Stimulated activated CD8-positive, alpha-beta memory T cell treated with anti-CD3 and anti-CD28 coated beads, Interleukin-15, amount 100 ng/mL, for 48 hours (primary cell): ENCODE measurements at places on chromosomes 7 and 10.

DNA sequence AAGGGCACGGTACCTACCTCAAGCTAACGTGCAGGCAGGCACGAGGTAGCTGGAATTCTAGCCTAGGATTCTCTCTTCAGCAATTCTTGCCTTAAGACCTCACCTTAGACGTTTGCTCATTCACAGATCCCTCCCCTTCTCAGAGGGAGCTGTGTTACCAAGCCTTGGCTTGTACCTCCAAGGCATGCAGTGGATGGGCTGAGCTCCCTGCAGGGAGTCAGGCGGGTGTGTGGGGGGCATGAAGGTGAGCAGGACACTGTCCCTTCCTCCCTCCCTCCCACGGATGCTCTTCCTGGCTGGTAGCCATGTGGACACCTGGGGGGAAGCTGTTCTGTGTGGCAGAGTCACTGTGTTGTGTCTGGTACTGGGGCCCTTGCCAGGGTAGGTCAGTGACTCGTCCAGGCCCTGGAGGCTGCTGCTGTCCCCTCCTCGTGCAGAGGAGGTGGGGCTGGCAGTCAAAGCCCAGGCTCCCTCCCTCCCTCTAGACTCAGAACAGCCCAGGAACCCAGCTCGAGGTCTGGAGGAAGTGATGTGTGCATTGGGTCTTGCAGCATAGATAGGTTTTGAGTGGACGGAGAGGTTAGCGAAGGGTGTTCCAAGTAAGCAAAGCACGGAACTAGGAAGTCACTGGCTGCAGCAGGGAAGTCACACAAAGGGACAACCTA lies 222.2 kb upstream of the SH2B2 start:
- no peak for DNase-seq

GRCh38 chr7:132469264-132469663 lies 107.0 kb downstream of the PLXNA4 start:
- no peak for DNase-seq

GRCh38 chr10:54469587-54470323 lies 331.3 kb downstream of the PCDH15 start:
- no peak for DNase-seq

- DNase-seq, result no peak
These were observed 2.9 kb downstream of the HABP2 start for GRCh38 chr10:113555751-113556150.

GRCh38 chr7:18445483-18445882 lies 50.1 kb upstream of the HDAC9 start:
- no peak for DNase-seq

- DNase-seq, result no peak
These were observed 50.5 kb downstream of the CSGALNACT2 start for GRCh38 chr10:43188702-43189101.

DNA sequence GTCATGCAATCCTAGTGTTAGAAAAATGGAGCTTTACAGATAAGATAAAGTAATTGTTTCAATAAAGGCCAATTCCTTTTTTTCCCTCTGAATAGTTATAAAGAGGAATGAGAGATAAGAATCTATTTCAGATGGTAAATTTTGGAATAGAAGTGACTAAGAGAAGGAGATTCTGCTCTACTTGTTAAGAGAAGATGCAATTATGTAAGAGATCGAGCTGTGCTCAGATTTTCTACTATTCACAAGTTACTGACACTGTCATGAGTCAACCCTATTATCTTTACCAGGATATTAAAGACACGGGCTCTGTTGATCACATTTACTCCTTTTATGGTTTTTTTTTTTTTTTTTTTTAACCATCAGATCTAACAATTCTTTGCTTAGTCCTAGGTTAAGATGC lies 511.3 kb downstream of the ARL4A start:
- no peak for DNase-seq

DNA sequence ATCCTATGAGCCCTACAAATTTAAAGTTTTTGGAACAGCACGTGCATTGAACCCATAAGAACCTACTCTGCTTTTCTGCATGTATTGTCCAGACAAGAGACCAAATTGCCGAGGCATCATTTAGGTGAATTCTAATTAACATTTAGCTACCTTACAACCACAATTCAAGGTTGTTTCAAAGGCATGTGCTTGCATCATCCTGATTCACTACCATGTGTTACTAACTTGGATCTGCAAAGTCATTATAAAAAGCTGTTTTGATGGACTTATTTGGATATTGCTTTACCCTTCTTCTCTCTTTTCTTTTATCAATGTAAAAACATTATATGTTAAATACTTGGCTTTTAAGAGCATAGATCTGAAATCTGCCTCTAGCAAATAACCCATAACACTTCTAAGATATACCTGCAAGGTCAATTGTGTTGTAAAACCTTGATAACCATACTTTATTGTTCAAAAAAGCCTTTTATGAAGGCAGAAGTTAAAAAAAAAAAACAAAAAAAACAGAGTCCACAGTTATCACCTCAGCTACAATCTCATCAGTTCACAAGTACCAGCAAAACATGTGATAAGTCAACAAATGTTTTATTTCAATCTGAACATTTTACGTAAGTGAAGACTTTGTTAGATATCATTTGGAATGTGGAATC lies 51.9 kb downstream of the CFTR start:
- no peak for DNase-seq

DNA sequence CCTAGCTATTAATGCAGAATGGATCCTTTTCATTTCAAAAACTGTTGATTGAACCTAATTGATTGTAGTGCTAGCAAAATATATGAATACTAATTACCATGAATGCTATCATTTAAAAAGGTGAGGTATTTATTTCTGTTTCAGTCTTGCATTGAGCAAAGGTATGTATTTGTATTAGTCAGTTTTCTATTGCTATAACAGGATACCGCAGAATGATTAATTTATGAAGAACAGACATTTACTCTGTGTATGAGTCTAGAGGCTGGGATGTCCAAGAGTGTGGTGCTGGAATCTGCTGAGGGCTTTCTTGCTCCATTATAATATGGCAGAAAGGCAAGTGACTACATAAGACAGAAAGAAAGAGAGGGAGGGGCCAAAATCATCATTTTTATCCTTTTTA lies 199.2 kb downstream of the KIF20B start:
- DNase-seq, result no peak

GRCh38 chr7:141754939-141755338 lies 9.0 kb upstream of the TAS2R3 start:
- DNase-seq, result no peak

GRCh38 chr10:102406815-102407214 lies 11.3 kb downstream of the NFKB2 start:
- no peak for DNase-seq

GRCh38 chr7:78195281-78195680 lies 396.7 kb downstream of the PHTF2 start:
- DNase-seq, result no peak

DNA sequence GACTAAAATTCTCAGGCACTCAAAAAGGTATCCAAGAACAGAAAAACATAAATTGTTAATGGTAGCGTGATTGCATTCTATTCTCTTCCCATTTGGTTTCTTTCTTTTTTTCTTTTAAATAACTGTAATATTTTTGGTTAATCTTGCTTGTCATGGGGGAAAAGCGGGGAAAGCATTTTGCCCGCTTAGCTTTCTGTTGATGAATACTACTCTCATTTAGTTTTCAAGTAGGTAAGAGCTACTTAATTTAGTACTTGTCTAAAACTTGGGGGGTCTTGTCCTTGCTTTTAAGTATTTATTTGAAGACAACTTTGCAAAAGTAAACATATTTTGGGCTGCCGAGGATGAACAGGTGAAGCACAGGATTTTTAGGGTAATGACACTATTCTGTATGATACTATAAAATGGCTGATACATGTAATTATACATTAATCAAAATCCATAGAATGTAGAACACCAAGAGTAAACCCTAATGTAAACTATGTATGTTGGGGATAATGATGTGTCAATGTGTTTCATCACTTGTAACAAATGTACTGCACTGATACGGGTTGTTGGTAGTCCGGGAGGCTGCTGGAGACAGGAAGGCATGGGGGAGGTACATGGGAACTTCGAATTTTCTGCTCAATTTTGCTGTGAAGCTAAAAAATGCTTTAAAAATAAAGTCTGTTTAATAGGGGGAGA lies 1.7 kb downstream of the TES start:
- DNase-seq, result no peak

DNA sequence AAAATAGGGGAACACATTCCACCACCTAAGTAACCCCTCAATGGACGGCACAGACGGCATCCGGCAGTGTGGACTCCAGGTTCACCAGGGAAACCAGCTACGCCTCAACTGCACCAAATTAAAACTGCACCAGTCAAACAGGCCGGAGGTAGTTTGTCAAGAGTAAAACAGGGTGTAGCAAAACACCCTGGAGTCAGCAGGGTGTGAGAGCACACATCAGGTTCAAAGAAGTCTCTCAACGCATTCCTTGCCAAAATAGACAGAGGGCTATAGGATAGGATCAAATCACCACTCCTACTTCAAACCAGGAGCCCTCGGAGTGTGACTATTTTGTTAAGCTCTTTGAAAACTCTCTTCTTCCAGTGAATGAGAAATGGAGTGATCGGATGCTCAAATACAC lies 135.9 kb downstream of the PARD3 start:
- DNase-seq, result no peak

DNA sequence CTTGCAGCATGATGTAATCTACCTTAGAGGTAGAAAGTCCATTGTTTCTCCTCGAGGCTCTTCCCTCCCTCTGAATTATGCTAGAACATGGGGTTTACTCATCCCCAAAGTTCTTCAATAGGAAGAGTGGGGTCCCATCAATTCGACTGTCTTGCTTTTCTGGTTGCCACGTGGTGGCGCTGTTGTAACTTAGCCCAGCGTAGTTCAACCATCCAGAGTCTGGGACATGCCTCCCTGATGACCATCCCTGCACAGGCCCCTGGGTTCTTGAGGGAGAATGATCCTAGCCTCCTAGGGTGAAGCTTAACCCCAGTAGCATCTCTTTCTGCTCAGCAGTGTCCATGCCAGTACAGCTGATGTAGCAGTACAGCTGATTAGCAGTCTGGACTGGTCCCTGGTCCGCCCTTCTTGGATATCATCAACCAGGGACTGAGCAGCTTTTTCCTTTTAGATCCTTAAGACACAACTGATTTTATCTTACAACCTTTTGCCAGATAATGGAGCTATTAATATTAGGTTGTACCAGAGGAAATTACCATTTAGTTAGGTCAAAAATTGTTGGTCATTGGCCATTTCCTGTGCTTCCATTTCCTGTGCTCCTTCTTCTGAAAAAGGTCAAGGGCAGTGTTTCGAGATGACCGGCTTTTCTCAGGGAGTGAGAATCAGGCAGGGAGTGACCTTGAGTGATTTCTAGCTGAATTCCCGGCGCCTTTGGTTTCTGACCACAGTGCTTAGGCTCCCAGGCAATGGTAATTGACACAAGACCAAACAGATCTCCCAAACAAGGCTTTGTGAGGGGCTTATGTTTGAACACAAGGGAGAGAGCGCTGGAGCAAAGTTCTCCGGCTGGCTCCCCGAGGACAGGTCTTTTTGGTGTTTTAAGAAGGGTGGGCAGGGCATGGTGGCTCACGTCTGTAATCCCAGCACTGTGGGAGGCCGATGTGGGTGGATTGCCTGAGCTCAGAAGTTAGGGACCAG lies 65.4 kb downstream of the TACC2 start:
- no peak for DNase-seq

GRCh38 chr7:111045449-111045848 lies 45.5 kb upstream of the LRRN3 start:
- DNase-seq, result no peak

DNA sequence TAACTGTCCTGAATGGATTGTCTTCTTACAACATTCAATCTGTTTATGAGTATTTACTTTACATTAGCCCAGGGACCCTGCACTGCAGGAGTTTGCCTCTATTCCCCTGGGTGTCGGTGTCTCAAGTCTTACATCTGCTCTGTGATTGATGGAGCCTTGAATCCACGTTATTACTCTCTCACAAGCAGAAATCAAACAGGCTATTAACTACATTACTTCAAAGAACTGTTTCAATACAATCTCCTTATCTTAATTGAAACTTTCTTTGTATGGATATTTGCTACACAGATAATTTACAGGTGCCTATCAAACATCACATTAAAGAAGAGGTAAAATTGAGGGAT lies 3.1 kb upstream of the ARID5B start:
- DNase-seq, result no peak

GRCh38 chr10:22222236-22223190 lies 4.7 kb upstream of the EBLN1 start:
- no peak for DNase-seq

DNA sequence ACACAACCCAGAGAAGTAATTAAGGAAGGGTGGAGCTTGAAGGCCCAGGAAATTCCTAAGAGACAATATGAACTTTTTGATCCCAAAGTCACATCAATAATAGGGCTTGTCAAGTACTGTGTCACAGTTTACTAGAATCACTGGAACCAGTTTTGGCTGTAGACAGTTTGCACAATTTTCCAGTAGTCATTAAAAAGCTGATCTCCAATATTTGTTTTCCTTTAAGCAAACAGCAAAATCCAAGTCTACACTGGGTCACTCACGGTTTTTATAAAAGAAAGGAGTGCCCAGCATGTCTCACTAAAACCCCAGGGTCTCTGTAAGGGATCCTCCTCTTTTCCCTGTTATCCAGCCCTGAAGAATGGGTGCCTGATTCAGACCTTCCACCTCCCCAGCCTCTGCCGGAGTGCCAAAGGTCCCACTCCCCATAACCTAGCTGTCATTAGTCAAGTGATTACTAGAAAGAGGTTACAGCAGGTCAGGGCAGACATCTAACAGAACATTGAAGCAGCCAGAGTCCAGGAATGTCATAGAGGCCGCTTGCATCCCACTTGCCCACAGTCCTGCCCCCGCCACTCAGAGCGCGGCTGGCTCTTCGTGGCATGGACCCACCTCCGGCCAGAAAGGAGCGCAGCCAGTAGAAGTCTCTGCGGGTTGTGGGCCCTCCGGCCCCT lies 552 bp downstream of the SLC25A16 start:
- DNase-seq, result no peak

- DNase-seq, result no peak
These were observed 25.4 kb downstream of the INSIG1 start for GRCh38 chr7:155323001-155323638.

GRCh38 chr10:78634835-78635234 lies 433.9 kb upstream of the ZMIZ1 start:
- no peak for DNase-seq

- DNase-seq, result no peak
These were observed 1.0 kb downstream of the TLL2 start for GRCh38 chr10:96512524-96513304.

DNA sequence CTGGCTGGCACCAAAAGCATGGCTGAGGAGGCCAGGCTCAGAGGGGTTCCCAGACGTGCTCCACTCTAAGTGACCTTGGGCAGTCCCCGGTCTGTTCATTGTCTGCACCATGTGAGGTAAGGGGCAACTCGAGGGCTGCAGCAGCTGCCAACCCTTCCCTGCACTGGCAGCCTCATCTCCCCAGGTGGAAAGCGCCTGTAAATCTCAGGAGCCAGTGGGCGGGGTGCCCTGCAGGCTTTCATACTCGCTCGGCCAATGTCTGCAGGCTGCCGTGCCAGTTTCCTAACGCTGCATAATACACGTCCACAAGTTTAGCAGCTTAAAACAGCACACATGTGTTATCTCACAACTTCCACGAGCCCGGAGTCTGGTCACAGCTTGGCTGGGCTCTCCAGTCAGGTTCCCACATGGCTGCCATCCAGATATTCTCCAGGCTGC lies 12.6 kb upstream of the GDF10 start:
- no peak for DNase-seq
